ENCODE measurements at places on chromosomes 2 and 18.

DNA sequence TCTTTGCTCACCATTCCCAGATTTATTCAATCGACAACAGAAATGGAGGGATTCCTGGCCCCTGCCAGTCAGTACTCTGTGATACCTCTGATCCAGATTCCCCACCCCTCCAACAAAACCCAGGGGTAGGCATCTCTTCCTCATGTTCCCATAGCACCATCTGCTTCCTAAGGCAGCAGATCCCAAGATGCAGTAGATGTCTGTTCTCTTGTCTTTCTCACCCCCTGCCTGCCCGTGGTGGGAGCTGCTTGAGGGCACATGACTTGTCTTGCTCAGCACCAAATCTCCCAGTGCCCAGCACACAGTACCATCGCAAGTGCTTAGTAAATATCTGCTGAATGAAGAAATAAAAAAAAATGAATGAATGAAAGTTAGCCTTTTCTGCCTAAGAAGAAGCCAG lies 98.2 kb downstream of the ZBTB7C start:
- DNase-seq = no peak

- DNase-seq = no peak
Measured at GRCh38 chr2:120444691-120445240, 98.8 kb downstream of the INHBB start.

DNA sequence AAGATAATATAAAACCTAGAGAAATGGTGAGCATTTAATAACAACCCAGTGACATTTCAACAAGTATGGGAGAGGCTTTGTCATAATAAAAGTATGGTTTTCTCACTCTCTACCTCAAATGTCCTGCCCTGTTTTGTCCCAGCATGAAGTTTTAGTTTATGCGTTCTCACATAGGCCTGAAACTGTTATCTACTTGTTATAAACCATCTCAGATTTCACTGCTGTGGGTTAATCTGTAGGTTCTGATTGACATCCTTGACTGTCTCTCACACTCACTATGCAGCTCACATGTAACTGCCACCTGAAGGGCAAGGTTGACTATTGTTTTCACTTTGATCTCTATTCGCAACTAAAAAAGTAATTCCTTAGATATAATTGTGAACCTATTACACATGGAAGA lies 44.9 kb downstream of the ZEB2 start:
- no peak for DNase-seq

- no peak for DNase-seq
Measured at GRCh38 chr2:64260817-64261216, 116.6 kb upstream of the PELI1 start.

DNA sequence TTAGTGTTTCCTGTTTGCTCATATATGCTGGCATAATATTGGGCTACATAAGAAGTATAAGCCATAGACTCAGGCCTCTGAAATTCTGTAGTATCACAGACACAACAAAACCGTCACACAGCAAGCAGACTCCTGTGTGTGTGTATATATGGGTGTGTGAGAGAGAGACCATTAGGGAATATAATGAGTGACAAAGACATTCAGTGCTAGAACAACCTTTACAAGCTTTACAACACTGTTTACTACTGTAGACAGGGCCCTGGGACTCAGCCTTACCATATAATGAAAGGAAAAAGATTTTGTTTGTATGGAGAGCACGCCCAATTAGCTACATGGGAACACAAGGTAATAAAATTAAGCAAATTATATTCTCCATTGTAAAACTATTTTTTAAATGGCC lies 65.4 kb upstream of the TMEM182 start:
- no peak for DNase-seq

DNA sequence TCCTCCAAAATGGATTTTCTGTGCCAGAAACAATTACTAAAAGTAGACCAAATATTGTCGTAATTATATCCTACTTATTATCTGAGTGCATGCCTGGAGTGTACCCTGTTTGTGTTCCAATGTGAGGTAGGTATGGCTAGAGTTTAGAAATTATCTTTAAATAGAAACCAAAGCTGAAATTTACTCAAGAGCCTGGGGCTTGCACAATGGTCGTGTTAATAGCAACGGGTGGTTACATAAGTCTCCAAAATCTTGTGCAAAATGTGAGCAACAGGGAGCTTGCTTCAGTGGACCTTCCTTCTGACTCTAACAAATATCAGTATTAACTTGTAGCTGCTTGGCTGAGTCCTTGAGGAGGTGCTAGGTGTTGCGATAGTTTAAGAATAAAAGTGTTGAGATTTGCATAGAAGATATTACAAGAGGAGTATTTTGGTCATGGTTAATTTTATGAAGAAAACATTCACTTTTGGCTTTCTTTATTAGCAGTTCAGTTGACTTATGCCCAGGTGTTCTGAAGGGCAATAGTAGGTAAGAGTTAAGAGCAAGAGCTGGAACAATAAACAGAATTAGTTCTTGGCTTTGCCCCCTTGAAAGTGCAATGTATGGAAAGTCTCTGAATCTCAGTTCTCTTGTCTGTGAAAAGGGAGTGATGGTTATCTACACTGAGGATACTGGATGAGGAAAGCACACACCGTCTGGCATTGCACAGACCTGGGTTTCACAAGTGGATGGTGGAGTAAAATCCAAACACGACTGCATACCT lies 4.6 kb downstream of the CXCR4 start:
- no peak for DNase-seq

GRCh38 chr18:34660572-34660971 lies 49.5 kb upstream of the DTNA start:
- DNase-seq = no peak

- DNase-seq = no peak
Measured at GRCh38 chr2:187982668-187983067, 309.0 kb upstream of the GULP1 start.

- no peak for DNase-seq
Measured at GRCh38 chr2:182318466-182319220, 108.2 kb downstream of the PDE1A start.

DNA sequence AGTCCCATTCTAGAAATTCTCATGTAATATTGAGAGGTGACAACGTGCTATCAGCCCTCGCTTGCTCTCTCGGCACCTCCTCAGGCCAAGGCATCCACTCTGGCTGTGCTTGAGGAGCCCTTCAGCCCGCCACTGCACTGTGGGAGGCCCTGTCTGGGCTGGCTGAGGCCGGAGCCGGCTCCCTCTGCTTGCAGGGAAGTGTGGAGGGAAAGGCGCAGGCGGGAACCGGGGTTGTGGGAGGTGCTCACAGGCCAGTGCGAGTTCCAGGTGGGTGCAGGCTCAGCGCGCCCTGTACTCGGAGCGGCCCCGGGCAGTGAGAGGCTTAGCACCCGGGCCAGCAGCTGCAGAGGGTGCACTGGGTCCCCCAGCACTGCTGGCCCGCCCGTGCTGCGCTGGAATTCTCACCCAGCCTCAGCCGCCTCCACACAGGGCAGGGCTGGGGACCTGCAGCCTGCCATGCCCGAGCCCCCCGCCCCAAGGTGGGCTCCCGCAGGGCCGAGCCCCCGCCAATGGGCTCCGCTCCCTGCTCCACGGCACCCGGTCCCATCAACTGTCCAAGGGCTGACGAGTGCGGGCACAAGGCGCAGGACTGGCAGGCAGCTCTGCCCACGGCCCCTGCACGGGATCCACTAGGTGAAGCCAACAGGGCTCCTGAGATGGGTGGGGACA lies 1680.6 kb upstream of the LRRTM1 start:
- no peak for DNase-seq

- DNase-seq = no peak
Measured at GRCh38 chr2:241703032-241703604, 1.3 kb downstream of the ING5 start.

GRCh38 chr2:145789636-145790035 lies 1269.7 kb upstream of the ZEB2 start:
- DNase-seq = no peak

DNA sequence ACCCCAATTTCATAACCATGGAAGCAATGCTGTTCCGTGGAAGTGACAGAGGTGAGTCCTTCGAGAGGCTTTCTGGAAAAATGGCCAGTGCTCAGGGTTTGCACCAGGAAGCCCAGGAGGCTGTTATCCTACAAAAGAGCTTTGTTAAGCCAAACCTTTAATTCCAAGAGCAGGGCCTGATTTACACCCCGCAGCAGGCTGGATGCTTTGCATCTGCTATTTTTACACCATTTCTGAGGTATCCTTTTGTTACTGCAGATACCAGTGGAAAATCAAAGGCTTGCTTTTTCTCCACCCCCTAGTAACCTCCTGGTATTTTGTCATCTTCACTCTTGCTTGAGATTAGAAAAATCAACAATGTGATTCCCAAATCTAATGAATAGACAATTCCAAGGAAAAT lies 380.6 kb downstream of the SOX11 start:
- DNase-seq = no peak

DNA sequence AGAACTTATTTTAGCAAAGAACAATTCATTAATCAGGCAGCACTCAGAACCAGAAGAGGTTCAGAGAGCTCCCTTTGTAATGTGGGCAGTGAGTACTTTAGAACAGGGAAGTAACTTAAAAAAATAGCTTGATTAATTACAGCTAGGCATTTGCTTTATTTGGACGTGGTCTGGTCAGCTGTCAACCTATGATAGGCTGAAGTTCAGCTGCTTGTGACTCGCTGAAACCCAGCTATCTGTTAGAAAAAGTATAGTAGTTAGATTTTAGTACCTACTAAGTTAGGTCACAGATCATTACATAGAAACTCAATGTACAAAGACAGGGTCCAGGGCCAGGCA lies 40.0 kb downstream of the PKDCC start:
- no peak for DNase-seq

DNA sequence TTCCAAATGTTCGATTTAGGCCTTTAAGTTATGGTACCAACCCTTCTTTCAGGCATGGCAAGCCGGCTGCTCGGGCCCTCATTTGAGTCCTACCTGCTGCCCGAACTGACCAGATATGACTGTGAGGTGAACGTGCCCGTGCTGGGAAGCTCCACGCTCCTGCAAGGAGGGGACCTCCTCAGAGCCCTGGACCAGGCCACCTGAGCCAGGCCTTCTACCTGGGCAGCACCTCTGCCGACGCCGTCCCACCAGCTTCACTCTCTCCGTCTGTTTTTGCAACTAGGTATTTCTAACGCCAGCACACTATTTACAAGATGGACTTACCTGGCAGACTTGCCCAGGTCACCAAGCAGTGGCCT lies 87.2 kb downstream of the EPAS1 start:
- no peak for DNase-seq

- DNase-seq = no peak
Measured at GRCh38 chr18:74724186-74724585, 126.5 kb downstream of the ZNF407 start.

DNA sequence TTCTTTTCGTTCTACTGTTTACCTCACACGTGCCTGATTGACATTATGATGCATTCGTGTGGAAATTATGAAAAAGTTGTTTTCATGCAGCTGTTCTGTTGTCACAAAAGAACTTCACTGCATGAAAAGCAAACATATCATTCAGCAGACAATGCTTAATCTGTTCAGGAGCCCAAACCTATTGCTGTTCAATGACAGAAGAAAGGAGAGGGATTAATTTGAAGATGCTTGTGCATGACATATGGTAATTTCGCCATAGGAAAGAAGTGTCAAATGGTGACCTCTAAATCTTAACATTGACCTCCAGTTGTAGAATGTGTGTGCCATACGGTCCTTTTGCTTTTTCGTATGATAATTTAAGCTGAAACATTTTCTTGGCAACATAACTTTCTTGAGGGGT lies 124.5 kb downstream of the WDR7 start:
- DNase-seq = no peak
